ENCODE measurements at places on chromosomes 13 and 19.

DNA sequence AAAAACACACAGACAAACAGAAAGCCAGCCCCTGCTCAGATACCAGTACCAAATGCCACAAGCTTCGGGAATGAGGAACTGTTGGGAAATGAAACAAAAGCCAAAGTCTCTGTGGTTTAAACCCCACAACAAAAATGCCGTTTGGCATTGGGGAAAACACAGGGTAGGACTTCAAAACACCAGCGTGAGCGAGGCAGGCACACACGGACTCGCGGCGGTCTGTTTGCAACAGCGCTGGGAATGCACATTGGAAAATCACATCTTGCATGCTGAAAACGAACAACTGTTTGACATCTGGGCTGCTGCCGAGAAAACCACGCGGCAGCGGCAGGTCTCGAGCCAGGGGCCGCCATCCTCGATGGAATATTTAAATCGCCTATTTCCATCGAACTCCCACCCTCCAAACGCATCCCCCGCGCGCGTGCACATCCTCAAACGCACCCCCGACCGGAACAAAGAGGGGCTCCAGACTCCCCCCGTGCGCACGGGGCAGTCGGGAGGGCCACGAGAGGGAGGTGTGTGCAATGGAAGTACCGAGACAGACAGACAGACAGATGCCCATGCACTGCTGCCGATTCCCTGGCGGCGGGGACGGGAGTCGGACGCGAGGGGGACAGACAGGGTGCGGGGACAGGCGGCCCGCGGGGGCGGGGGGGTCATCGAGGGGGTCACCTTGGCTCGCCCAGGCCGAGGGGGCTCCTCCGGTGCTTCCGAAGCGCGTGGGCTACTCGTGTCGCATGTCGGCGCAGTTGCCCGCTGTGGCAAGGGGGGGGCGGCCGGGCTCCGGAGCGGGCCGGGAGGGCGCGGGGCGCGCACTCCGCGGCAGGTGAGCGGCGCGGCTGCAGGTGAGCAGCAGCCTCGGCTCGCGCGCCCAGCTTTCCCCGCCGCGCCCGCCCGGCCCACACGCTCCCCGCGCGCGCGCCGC is at the start of gene GPR12:
Gene GPR12 (minus strand): TSS at position 880 of the 925 bp plus-strand sequence. CDS start 959 bp downstream, outside the sequence.
- DNase-seq: peak; percentile 36

DNA sequence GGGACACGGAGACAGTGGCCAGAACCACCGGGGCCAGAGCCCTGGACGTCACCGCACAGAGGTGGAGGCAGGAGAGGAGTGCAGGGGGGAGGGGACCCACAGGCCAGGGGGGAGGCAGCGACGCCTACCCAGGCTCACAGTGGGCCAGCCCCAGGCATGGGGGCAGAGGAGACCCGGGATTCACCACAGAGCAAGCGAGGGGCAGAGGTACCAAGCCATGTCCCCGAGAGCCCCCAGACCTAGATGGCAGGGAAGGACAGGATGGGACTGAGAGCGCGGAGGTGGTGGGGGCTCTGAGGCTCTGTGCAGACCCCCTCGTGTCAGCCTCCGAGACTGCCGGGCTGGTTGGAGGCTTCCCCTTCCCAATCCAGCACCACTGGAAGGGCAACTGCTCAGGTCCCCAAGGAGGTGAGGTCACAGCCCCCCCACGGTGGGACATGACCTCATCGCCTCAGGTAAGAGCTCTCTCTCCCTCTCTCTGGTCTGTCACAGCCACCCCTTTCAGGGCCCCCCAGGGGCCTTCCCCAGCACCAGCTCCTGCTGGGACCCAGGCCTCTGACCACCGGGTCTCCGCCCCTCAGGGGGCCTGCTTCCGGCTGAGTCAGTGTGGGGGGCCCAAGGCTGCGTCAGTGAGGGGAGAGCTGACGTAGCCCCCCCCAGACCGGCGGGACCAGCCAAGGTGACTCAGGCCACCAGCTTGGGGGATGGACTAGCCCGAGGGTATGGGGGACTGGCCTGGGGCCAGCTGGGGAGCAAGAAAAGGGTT is 2.2 kb upstream of the IL11 start:
- DNase-seq: no peak

GRCh38 chr19:35458731-35459391 is 10.8 kb downstream of the FFAR2 start:
- peak; percentile 93 for DNase-seq

GRCh38 chr19:13034636-13035035 is 39.4 kb downstream of the NFIX start:
- no peak for DNase-seq

DNA sequence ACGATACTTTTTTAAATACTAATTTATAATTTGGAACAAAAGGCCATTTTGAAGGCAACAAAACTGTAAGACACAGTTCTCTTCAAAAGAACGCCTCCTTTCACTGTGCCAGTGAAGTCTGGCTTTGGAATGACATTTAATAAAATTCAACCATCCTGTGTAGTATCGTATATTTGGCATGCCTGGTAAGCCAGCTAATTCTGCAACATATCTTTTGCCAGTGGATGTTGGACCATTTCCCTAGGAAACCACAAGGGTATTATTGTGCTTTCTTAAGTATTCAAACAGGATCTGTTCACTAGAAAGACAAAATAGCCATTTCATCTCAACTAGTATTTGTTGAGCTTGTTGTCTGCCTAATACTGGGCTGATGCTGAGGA is 111.6 kb downstream of the RGCC start:
- no peak for DNase-seq

- no peak for DNase-seq
These were observed 908.2 kb downstream of the EFNB2 start for GRCh38 chr13:105627270-105627669.

DNA sequence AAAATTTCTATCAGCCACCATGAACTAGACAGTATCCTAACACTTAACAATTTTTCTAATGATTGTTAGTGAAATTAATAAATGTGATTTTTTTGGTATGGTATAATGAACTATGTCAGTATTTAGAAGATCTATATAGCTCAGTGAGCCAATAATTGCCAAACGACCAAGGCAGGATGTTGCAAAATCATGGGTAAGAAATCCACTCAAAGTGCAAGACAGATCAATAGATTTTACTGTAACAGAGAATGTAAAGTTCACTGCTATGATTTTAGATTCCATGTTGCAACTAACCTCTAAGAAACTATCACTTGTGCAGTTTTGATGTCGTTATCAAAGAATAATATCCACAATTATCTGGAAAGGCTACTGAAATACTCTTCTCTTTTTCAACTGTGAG is 44.0 kb upstream of the MYCBP2 start:
- DNase-seq: no peak

DNA sequence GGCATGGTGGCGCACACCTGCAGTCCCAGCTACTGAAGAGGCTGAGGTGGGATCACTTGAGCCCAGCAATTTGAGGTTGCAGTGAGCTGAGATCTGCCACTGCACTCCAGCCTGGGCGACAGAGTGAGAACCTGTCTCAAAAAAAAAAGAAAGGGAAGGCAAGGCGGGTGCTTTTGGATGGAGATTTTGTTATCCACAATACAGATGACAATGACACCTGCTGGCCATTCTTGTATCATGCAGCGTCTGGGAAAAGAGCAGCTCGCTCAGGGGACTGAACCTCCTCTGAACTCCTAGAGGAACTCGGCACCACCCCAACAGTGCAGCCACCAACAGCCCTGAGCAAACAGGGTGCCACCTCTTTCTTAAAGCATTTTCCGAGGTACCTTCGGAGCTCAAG is 22.8 kb downstream of the HAUS8 start:
- DNase-seq: peak; percentile 44

DNA sequence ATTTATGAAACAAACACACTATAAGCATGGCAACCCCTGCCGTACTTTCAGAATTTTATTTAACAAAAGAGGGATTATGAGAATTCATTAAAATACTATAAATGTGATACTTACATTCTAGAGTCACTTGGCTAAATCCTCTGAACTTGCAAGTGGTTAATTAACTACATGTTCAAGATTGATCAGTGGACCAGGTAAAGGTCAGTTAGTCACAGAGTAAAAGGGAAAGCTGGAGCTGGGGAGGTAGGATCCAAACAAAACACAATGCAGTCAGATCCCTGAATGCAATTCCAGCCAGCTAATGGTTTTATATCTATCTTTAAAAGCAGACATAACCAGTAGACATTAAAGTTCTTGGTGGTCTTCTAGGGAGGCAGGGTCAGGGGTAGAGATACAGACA is 270.5 kb downstream of the DIAPH3 start:
- no peak for DNase-seq

DNA sequence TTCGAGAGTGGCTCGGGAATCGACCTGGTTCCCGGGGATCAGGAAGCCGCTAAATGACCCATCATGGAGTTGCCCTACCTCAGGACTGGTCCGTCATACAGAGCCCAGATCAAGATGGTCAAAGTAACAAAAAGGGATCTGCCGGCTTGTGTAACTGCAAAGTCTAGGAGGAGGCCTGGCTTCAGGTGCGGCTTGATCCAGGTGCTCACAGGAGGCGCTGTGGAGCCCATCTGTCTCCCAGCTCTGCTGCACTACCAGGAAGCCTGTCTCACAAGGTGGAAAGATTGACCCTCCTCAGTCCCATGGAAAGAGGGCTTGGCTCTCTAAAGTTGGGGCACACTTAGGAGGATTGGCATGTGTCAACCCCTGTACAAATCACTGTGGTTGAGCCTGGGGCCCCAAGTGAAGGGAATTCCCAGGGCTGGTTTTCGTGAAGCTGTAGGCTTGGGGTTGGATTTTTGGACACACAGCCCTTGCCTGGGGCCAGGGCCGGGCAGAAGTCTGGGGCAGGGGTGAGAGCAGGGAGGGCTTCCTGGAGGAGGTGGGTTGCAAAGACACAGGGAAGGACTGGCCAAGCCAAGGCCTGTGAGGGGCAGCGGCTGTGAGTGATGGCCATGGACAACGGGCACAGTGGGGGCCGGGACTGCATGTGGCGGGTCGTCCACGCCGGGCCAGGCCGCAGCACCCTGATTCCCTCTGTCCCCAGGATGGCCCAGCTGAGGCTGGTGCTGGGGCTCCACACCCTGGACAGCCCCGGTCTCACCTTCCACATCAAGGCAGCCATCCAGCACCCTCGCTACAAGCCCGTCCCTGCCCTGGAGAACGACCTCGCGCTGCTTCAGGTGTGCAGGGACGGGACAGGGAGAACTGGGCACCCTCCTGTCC is 4.2 kb downstream of the GZMM start:
- DNase-seq: no peak

GRCh38 chr19:58059003-58059670 is at the start of gene ZNF135:
ZNF135 (plus strand) TSS chr19:58059282; CDS start chr19:58060003, 721 bp downstream.
- peak; percentile 96 for DNase-seq

GRCh38 chr13:44368599-44369368 is 4.8 kb upstream of the SERP2 start:
- no peak for DNase-seq

DNA sequence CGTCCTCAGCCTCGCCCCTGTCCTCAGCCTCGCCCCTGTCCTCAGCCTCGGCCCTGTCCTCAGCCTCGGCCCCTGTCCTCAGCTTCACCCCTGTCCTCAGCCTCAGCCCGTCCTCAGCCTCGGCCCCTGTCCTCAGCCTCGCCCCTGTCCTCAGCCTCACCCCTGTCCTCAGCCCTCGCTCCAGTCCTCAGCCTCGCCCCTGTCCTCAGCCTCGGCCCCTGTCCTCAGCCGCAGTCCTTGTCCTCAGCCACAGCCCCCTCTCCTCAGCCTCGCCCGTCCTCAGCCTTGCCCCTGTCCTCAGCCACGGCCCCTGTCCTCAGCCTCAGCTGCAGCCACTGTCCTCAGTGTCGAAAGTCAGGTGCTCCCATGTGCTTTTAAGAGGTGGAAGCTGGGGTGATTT is 10.5 kb downstream of the C13orf46 start:
- no peak for DNase-seq

DNA sequence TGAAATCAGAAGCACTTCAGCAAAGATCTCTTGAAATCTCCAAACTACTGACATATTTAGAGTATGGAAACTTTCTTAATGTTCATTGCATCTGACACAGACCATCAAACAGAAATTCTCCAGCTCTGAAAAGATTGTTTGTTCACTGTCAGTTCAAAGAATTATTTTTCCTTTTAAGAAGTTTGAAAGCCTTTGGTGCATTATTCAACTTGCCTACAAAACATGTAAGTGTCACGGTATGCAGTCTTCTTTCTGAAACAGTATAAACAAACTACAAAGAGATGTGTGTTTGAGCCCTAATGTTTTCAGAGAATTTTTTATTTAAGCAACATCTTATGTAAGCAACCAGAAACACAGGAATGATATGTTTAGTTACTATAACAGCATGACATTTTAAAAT is 125.4 kb downstream of the FGF14 start:
- DNase-seq: peak; percentile 9

DNA sequence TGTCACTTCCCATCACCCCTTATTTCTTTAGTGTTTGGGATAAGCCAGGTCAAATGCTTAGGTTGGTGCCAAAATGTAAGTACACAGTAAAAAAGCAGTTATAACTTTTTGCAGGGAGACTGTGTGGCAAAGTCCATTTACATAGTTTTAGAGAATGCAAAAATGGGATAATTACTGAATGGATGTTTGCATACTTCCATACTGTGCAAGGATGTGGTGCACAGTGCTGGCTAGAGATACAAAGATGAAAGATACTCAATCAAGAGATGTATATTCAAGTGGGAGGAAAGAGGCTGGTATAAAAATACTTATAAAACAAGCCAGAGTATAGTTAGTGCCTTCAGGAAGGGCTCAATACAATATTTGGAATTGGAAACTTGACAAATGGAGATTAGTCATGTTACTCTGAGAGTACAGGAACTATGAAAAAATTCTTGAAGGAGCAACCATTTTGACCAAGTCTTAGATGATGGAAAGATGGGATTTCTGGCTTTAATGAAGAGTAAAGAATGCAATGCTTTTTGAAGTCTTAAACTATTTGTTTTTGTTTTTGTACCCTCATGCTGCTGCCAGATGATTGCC is 8.0 kb downstream of the PDS5B start:
- DNase-seq: no peak

DNA sequence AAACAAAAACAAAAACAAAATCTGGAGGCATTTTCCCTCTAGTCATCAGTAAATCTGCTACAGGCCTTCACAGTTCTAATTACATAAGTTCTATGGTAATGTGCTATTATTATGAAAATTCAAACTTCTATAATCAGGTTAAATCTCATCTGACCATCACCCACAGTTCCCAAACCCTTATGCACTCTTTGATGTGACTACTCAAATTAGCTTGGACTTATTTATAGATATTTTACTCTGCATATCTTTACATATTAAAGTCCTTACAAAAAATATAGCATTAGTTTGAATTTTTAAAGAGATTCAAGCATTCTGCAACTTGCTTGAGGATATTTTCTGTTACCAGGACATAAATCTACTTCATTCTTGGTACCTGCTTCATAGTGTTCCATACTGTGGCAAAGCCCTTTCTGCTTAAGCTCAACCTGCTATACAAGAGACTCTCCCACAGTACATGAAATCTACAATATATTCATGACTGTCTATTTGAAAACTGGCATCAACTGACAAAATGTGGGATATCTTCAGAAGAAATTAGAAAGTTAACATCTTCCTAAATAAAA is 22.9 kb downstream of the SMAD9 start:
- no peak for DNase-seq

- no peak for DNase-seq
These were observed 1.3 kb downstream of the FCGRT start for GRCh38 chr19:49513746-49514118.

GRCh38 chr13:22925881-22926747 is 254.7 kb upstream of the SGCG start:
- DNase-seq: peak; percentile 89

GRCh38 chr19:8731428-8732169 is 10.2 kb downstream of the OR2Z1 start:
- DNase-seq: peak; percentile 0

GRCh38 chr19:51450730-51451307 is 7.4 kb downstream of the SIGLEC8 start:
- no peak for DNase-seq

- peak; percentile 70 for DNase-seq
These were observed 22.3 kb upstream of the CSNK1A1L start for GRCh38 chr13:37127691-37128241.

Measured in lung (tissue), 17 donors.